ENCODE measurements at places on chromosomes 16 and 17.
A peak's percentile ranks its signal among the peaks of the same experiment; 100 is the strongest.

- no peak overlapping the region for H3K4me3 ChIP-seq
- peaks cover 1% of the 10 kb centered on the region for H3K36me3 ChIP-seq
- H3K27ac ChIP-seq: no peak overlapping the region
- no peak for DNase-seq
- no peaks in the 10 kb centered on the region for H3K4me1 ChIP-seq
Observed at GRCh38 chr17:1966274-1967086, 58.7 kb downstream of the RTN4RL1 start.

- peaks cover 2% of the 10 kb centered on the region for H3K27me3 ChIP-seq
- peaks cover 8% of the 10 kb centered on the region for H3K36me3 ChIP-seq
- no peak overlapping the region for H3K27ac ChIP-seq
- no peak overlapping the region for H3K4me3 ChIP-seq
Observed at GRCh38 chr17:17789828-17790636, 46.8 kb downstream of the SREBF1 start.

DNA sequence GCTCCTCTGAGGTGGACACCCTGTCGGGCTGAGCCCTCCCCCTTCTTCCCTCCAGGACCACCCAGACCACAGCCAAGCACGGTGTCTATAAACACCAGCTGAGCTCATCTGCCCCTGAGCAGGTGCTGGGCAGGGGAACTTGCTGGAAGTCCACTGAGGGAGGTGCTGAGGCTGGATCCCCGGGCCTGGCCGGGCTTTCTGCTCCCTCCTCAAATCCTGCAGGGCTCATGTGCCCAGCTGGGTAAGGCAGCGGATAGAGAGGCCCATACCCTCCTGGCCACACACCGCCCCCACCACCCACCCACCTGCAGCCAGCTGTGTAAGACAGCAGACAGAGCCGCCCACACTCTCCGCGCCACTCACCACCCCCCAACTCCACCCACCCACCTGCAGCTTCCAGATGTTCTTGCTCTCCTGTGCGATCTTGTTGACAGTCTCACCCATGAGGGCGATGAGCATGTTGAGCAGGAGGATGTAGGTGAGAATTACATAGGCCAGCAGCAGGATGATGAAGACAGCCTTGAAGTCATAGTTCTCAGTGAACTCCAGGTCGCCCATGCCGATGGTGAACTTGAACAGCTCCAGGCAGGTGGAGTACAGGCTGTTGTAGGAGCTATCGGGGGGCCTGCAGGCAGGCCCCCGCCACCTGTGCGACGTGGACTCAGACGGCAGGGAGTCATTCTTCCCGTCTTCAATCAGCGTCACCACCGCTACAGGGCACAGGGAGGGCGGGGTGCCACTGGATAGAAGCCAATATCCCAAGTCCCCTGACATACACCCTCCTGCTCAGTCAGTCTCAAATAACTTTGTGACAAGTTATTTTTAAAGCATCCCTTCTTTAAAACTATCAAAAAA is 15.9 kb upstream of the TRPV3 start:
- H3K36me3 ChIP-seq: peaks cover 5% of the 10 kb centered on the region
- no peaks in the 10 kb centered on the region for H3K4me1 ChIP-seq
- H3K27me3 ChIP-seq: no peaks in the 10 kb centered on the region
- no peak overlapping the region for H3K4me3 ChIP-seq
- no peak for DNase-seq

DNA sequence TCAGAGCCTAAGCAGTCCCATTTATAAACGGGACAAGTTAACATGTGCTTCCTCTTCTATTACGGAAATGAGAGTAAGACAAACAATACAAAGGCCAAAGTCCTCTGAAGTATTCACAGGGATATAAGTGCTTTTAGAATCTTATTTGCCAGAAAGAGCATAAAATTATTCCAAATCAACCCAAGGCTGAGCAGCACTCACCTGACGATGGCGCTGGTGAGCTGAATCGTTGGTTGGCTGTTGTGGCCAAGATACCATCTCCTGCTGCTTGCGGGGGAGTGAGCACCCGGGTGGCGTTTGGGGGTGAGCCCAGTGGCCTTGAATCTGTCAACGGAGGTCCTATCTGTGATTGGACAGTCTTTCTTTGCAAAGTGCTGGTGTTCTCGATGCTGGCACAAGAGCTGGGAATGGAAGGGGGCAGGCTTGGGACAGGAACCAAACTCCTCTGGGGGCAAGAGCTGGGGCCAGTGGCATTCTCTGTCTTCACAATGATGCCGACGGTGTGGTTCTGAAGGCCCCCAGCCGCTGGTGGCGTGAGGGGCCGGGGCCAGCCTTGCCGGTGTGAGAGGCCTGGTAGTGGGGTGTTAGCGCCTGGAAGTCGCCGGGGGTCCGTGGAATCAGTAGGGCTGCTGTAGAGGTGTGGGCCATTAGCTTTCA is 9.5 kb upstream of the DHRS13 start:
- peaks cover 74% of the 10 kb centered on the region for H3K36me3 ChIP-seq
- peaks cover 9% of the 10 kb centered on the region for H3K4me1 ChIP-seq
- H3K27me3 ChIP-seq: no peaks in the 10 kb centered on the region
- no peak overlapping the region for H3K4me3 ChIP-seq

GRCh38 chr16:66502020-66502913 is 47.7 kb downstream of the TK2 start:
- DNase-seq: no peak
- H3K27ac ChIP-seq: no peak overlapping the region
- H3K4me3 ChIP-seq: no peak overlapping the region
- peaks cover 3% of the 10 kb centered on the region for H3K36me3 ChIP-seq
- peaks cover 12% of the 10 kb centered on the region for H3K27me3 ChIP-seq

DNA sequence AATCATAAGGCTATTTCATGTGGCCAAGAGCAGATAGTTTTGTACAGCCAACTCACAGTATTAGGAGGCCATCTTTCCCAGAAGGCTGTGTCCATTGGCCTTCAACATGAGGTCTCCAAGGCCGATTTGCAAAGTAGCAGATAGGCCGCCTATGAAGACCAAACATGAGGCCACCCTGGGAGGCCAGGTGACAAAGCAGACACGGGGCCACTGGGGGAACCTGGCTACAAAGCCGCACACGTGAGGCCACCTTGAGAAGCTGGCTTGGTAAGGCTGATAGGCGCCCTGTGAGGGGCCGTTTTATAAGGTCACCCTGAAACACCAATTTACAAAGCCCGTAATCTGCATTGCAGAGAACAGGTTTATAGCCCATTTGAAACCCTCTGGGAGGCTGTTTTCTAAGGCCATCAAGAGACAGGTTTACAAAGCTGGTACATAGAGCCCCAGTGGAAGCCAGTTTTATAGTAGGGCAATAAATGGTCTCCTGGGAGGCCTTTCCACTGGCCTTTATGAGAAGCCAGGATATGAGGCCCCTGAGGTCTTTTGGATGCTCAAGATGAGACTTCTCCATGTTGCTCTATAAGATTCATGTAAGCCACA is 4.9 kb downstream of the KDM8 start:
- H3K36me3 ChIP-seq: peaks cover 21% of the 10 kb centered on the region
- H3K4me1 ChIP-seq: peaks cover 21% of the 10 kb centered on the region
- no peak overlapping the region for H3K27ac ChIP-seq
- H3K4me3 ChIP-seq: no peak overlapping the region
- DNase-seq: no peak
- H3K27me3 ChIP-seq: peaks cover 2% of the 10 kb centered on the region

DNA sequence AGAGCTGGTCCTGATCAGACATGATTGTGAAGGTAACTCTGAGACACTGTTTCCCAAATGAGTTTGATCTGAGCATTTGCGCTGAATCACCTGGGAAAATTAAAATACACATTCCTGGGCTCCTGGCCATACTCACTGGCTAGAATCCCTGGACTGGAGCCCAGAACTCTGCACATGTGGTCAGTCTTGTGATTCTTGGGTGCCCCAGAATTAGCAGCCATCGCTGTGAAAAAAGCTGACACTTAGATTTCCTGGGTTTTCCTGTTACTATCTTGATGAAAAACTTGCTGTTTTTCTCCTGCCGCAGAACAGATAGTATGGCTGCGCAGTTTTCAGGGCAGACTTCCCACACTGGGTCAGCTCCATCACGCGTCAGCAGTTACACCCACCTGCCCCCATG is 24.6 kb downstream of the NECAB2 start:
- no peak overlapping the region for H3K4me3 ChIP-seq
- H3K4me1 ChIP-seq: no peaks in the 10 kb centered on the region
- no peak for DNase-seq
- no peaks in the 10 kb centered on the region for H3K36me3 ChIP-seq
- H3K27me3 ChIP-seq: peaks cover 12% of the 10 kb centered on the region

GRCh38 chr17:5049314-5049841 is 14.2 kb upstream of the SLC52A1 start:
- peak overlapping the region; percentile 8 for H3K4me3 ChIP-seq
- no peaks in the 10 kb centered on the region for H3K27me3 ChIP-seq
- H3K4me1 ChIP-seq: peaks cover 31% of the 10 kb centered on the region
- peak; percentile 86 for DNase-seq

DNA sequence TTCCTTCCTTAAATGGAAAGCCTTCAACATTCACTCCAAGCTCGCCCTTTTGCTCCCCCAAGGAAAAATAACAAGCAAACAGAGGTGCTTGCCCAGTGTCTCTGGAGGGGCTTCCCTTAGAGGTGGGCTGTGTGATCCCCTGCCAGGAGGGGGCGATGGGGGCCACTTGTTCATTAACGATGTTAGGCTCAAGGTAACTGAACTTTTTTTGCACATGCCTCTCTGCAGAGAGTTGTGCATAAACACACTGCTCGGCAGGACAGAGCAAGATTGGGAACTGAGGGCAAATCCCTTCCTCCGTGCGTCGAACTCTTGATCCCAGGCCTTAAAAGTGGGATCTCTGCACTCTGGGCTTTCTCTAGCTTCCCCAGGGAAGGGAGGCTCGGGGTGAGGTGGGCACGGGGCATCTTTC is 15.5 kb upstream of the NAGLU start:
- H3K4me1 ChIP-seq: peaks cover 5% of the 10 kb centered on the region
- H3K27ac ChIP-seq: no peak overlapping the region
- H3K36me3 ChIP-seq: no peaks in the 10 kb centered on the region
- H3K4me3 ChIP-seq: no peak overlapping the region

GRCh38 chr16:85258629-85259028 is 146.4 kb upstream of the CIBAR2 start:
- no peak overlapping the region for H3K4me3 ChIP-seq
- no peak for DNase-seq
- H3K27me3 ChIP-seq: peaks cover 12% of the 10 kb centered on the region
- no peak overlapping the region for H3K27ac ChIP-seq

- peak overlapping the region; percentile 20 for H3K27ac ChIP-seq
- DNase-seq: peak; percentile 61
- H3K27me3 ChIP-seq: no peaks in the 10 kb centered on the region
- H3K36me3 ChIP-seq: peaks cover 24% of the 10 kb centered on the region
- H3K4me3 ChIP-seq: peak overlapping the region; percentile 40
Observed at GRCh38 chr16:67657751-67658518, 2.1 kb downstream of the ACD start.

GRCh38 chr16:69188236-69188549 is 1.2 kb downstream of the SNTB2 start:
- no peak for DNase-seq
- peaks cover 47% of the 10 kb centered on the region for H3K4me1 ChIP-seq
- peak overlapping the region; percentile 84 for H3K27ac ChIP-seq
- peaks cover 21% of the 10 kb centered on the region for H3K36me3 ChIP-seq
- no peaks in the 10 kb centered on the region for H3K27me3 ChIP-seq

DNA sequence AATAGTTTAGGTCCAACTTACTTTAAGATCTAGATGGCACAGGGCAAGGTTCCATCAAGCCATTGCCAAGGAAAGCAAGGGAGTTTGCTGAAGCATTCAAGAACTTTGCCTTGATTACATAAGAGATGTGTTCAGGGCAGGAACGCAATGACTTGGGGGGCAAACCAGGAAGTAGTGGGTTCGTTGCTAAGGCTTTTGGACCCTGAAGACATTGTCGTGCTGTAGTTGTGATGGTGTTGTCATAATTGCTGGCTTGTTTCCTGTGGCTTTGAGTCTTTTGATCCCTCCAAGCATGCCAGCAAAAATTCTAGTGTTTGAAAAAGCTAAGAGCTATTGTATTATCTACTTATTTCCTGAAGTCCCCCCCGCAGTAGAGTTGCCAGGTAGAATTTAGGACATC is 70.7 kb upstream of the HNF1B start:
- H3K4me1 ChIP-seq: peaks cover 13% of the 10 kb centered on the region
- H3K36me3 ChIP-seq: no peaks in the 10 kb centered on the region
- no peak for DNase-seq
- no peak overlapping the region for H3K27ac ChIP-seq

DNA sequence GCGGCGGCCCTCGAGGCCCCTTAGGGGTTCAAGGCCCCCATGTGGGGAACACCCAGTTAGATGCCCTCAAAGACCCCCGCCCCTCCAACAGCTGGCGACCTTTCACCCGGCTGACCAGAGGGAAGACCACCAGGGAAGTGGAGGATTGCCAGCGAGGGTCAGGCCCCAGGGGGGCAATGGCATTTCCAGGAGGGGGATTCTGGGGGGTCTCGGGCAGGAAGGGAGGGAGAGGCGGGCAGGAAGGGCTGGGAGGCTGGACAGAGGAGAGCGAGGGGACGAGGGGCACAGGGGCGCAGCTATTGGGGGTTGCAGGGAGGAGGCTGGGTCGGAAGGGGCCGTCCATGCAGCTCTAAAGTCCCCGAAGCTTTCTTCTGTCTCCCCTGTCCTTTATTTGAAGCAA is 139.5 kb downstream of the C16orf95 start:
- DNase-seq: no peak
- no peaks in the 10 kb centered on the region for H3K4me1 ChIP-seq
- H3K4me3 ChIP-seq: no peak overlapping the region

GRCh38 chr16:79097166-79097565 is 503.4 kb downstream of the MAF start:
- no peak overlapping the region for H3K27ac ChIP-seq
- H3K27me3 ChIP-seq: peaks cover 22% of the 10 kb centered on the region
- H3K4me1 ChIP-seq: peaks cover 25% of the 10 kb centered on the region

GRCh38 chr17:34570506-34570905 is 8.9 kb upstream of the TMEM132E start:
- peaks cover 30% of the 10 kb centered on the region for H3K27me3 ChIP-seq
- H3K27ac ChIP-seq: no peak overlapping the region
- H3K4me1 ChIP-seq: no peaks in the 10 kb centered on the region
- no peak for DNase-seq

DNA sequence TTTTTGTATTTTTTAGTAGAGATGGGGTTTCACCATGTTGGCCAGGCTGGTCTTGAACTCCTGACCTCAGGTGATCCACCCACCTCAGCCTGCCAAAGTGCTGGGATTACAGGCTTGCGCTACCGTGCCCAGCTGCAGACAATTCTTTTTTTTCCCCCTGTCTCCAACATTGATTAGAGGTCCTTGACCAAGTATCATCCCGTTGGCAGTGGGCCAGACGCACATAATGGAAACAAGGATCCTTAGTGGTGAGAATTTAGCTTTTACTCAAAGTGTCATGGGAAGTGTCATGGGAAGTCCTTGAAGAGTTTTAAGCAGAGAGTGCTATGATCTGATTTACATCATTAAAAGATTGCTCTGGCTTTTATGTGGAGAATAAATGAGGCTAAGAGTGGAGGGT is 2.1 kb upstream of the FBXO47 start:
- peaks cover 5% of the 10 kb centered on the region for H3K4me1 ChIP-seq
- peaks cover 12% of the 10 kb centered on the region for H3K27me3 ChIP-seq
- no peak for DNase-seq
- no peak overlapping the region for H3K27ac ChIP-seq
- no peaks in the 10 kb centered on the region for H3K36me3 ChIP-seq
- H3K4me3 ChIP-seq: no peak overlapping the region

DNA sequence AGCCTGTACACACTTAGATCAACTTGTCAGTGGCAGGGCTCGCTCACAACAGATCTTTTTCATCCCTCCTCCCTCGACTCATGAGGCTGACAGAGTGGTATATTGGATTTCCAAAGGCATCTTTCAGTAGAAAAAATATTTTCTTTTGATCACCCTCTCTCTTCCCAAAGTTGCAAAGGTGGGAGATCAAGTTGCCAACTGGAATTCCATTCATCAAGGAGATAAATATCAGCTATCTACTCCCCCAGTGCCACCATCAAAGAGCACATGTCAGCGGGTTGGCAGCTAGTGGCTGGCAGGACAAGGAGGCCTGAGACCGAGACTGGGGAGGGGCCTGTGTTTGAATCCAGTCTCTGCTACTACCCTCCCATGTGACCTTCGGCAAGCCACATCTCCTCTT is 539.7 kb upstream of the CDH11 start:
- DNase-seq: no peak
- no peaks in the 10 kb centered on the region for H3K27me3 ChIP-seq
- no peak overlapping the region for H3K4me3 ChIP-seq
- no peaks in the 10 kb centered on the region for H3K4me1 ChIP-seq
